ENCODE measurements at places on chromosomes 12 and 14. TPM values are rescaled to one million over a fixed set of nuclear protein-coding genes. Genes with fewer than 3 reads are reported as not detected.

The DNAH10 gene
- total RNA-seq: 0.25 TPM

The IKBIP gene
- 48.9 TPM for total RNA-seq

The ZC2HC1C gene
- total RNA-seq: 0.99 TPM

The CLECL1 gene
- not detected for total RNA-seq

The KRT72 gene
- not detected for total RNA-seq

The LYZ gene
- not detected for total RNA-seq

The CLEC1A gene
- total RNA-seq: 0.30 TPM

The CIROP gene
- total RNA-seq: not detected

The HECTD1 gene
- total RNA-seq: 37.7 TPM

The TGM1 gene
- total RNA-seq: 0.86 TPM

Data from MG63 (cell line).